Left ventricle myocardium inferior (tissue), 1 donor: ENCODE measurements at places on chromosomes 13 and 19. TPM values are rescaled to one million over a fixed set of nuclear protein-coding genes. Genes with fewer than 3 reads are reported as not detected.
A peak's percentile ranks its signal among the peaks of the same experiment; 100 is the strongest.

DNA sequence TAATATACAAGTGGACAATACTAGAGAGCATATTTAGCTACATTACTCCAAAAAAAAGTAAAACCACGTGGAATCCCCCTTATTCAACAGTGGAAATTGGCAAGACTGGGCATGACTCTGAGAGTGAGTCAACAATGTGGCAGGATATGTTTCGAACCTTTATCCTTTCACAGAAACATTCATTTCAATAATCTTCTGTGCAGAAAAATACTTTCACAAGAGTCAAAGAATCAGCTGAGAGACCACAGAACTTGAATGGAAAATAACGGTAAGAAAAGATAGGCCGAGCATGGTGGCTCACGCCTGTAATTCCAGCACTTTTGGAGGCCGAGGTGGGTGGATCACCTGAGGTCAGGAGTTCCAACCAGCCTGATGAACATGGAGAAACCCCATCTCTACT lies 25.1 kb upstream of the CD70 start:
- no peak overlapping the region for H3K4me3 ChIP-seq
- H3K27ac ChIP-seq = no peak overlapping the region
- H3K36me3 ChIP-seq = no peaks in the 10 kb centered on the region

DNA sequence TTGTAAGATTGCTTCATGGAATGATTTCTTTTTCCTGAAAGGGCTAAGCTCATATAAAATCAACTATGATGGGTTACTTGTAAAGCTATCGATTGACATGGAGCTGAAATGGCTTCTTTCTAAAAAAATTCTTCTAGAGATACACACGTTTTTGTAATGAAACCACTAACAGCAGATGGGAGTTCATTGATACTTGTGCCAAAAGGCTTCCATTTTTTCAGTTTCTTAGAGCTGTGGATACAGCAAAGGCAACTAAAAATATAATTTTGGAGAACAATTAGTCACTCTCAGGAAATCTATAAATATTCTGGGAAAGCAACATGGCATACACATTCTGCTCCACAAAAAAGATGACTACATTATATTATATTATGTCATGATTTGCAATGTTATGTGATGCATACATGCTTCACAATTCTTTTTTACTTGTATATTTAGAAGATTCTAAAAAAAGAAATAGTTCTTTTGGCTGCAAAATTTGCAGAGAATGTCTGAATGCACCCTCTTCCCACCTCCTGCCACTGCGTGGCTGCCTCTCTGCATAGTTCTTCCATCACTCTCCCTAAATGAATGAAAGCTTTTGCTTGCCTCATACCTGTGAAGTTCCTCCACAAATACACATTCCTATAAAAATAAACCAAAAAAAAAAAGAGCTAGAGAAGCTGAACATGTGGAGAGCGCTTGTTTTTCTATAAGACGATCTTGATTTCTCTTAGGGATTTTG lies 802.5 kb downstream of the EFNB2 start:
- no peaks in the 10 kb centered on the region for H3K4me1 ChIP-seq
- H3K4me3 ChIP-seq = no peak overlapping the region
- no peaks in the 10 kb centered on the region for H3K36me3 ChIP-seq
- H3K27ac ChIP-seq = no peak overlapping the region
- H3K27me3 ChIP-seq = no peaks in the 10 kb centered on the region
- no peak for DNase-seq

- H3K27ac ChIP-seq = no peak overlapping the region
- H3K27me3 ChIP-seq = no peaks in the 10 kb centered on the region
- H3K4me1 ChIP-seq = no peaks in the 10 kb centered on the region
- H3K36me3 ChIP-seq = no peaks in the 10 kb centered on the region
Observed at GRCh38 chr19:8626842-8627241, 3.6 kb upstream of the NFILZ start.

GRCh38 chr19:53394974-53395839 lies at the start of gene ZNF765:
ZNF765 (plus strand) TSS chr19:53395149; CDS start chr19:53398016, 2,867 bp downstream.
- H3K4me1 ChIP-seq = peaks cover 29% of the 10 kb centered on the region
- peaks cover under 1% of the 10 kb centered on the region for H3K27me3 ChIP-seq
- H3K27ac ChIP-seq = peak within 1 kb of the TSS; percentile 91
- H3K36me3 ChIP-seq = peaks cover 21% of the 10 kb centered on the region
- DNase-seq = peak; percentile 94

- H3K4me3 ChIP-seq = no peak overlapping the region
- H3K27ac ChIP-seq = no peak overlapping the region
- H3K27me3 ChIP-seq = peaks cover 12% of the 10 kb centered on the region
- no peaks in the 10 kb centered on the region for H3K36me3 ChIP-seq
Observed at GRCh38 chr13:31538067-31539042, 201.0 kb upstream of the RXFP2 start.

GRCh38 chr13:75506018-75506417 lies 24.0 kb upstream of the TBC1D4 start:
- no peaks in the 10 kb centered on the region for H3K4me1 ChIP-seq
- no peak for DNase-seq
- H3K4me3 ChIP-seq = no peak overlapping the region
- H3K36me3 ChIP-seq = no peaks in the 10 kb centered on the region
- H3K27ac ChIP-seq = no peak overlapping the region
- H3K27me3 ChIP-seq = no peaks in the 10 kb centered on the region

DNA sequence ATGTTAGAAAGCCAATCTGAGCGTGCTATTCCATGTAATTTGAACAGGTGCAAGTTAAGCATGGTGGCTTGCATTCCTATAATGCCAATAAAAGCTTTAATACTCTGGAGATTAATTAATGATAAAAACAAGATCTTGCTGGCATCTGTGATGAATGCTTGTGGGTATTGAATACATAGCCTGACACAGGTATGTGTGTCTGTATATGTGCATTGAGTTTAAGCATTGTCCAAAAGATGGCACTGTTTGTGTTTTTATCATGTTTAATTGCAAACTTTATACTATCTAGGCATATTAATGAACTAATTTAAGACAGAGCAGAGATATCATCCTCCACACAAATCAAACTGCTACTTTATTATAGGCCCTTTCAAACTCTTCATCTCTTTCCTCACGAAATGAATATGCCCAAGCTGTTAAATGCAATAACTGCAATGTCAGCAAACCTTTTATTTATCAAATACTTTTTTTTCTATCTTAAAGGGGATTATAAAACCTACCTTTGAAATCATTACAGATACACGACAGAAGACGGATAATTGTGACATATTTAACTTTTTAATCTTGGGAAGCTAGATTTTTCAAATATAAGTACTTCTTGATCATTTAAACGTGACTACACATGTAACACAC lies 86.5 kb downstream of the TNFSF11 start:
- no peak overlapping the region for H3K27ac ChIP-seq
- no peak for DNase-seq
- H3K4me3 ChIP-seq = no peak overlapping the region
- no peaks in the 10 kb centered on the region for H3K4me1 ChIP-seq
- H3K36me3 ChIP-seq = no peaks in the 10 kb centered on the region

- H3K27ac ChIP-seq = no peak overlapping the region
- no peak overlapping the region for H3K4me3 ChIP-seq
- H3K27me3 ChIP-seq = no peaks in the 10 kb centered on the region
- peaks cover 9% of the 10 kb centered on the region for H3K4me1 ChIP-seq
- peaks cover 47% of the 10 kb centered on the region for H3K36me3 ChIP-seq
- no peak for DNase-seq
Observed at GRCh38 chr13:95710313-95710712, 33.4 kb downstream of the DNAJC3 start.

DNA sequence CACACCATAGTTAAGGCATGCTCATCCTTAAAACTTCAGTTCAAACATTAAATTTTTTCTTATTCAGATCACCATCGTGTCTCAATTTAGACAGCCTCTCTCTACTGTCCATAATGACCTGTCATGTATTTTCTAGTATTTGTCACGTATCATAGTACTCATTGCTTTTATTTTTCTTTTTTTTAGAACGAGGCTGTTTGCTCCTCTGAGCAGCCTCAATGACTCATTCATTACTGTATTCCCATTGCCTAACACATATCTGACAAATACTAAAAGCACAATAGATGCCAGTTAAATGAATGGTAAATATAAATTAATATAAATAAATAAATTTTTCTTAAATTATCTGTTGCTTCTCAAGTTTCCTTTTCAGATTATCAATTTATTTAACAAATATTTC lies 245.5 kb downstream of the TUBA3C start:
- no peak for DNase-seq
- peaks cover 12% of the 10 kb centered on the region for H3K27me3 ChIP-seq
- no peak overlapping the region for H3K27ac ChIP-seq
- no peaks in the 10 kb centered on the region for H3K4me1 ChIP-seq

DNA sequence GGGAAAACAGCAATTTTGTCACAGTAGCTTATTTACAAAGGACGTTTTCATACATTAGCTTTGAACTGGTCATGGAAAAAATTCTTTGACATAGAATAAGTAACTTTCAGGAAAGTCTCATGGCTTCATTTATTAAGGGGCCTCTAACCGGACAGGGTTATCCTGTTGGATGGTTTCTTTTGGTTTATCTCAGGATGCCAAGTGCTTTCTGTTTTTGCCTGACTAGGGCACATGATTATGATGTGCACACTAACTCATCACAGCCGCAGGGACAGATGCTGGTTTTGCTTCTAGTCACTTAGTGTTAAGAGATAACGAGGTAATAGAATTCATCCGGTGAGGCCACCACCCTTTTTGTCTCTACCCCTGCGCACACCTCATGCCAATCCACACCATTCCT lies 53.0 kb downstream of the TGDS start:
- H3K27me3 ChIP-seq = no peaks in the 10 kb centered on the region
- H3K27ac ChIP-seq = no peak overlapping the region
- DNase-seq = no peak

GRCh38 chr13:44158881-44159632 lies 214.6 kb upstream of the SERP2 start:
- H3K27ac ChIP-seq = peak overlapping the region; percentile 17
- H3K4me3 ChIP-seq = no peak overlapping the region
- DNase-seq = no peak

GRCh38 chr19:46366620-46367292 lies 19.9 kb downstream of the PPP5C start:
- H3K27ac ChIP-seq = peak overlapping the region; percentile 48
- no peak for DNase-seq
- H3K4me1 ChIP-seq = peaks cover 38% of the 10 kb centered on the region

DNA sequence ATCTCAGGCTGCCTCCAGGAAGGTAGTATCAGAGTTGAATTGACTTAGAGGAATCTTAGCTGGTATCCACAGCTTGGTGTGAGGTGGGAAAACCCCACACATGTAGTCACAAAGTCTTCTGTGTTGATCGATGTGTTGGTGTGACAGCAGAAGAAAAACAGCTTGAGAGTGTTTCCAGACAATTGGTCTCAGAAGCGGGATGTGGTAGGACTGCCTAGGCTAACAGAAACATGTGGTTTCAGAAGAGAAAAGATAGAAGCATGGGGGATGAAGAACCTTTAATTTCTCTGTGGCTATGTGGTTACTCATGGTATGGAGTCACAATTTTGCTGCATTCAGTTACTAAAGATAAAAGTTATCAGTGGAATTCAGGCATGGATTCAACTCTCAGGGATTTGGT lies 134.7 kb upstream of the SLITRK5 start:
- H3K4me3 ChIP-seq = no peak overlapping the region
- H3K27ac ChIP-seq = no peak overlapping the region
- H3K4me1 ChIP-seq = no peaks in the 10 kb centered on the region
- no peaks in the 10 kb centered on the region for H3K36me3 ChIP-seq
- DNase-seq = no peak

GRCh38 chr13:30453727-30454126 lies 12.0 kb downstream of the HMGB1 start:
- peaks cover 4% of the 10 kb centered on the region for H3K36me3 ChIP-seq
- H3K27ac ChIP-seq = no peak overlapping the region
- H3K27me3 ChIP-seq = no peaks in the 10 kb centered on the region
- DNase-seq = no peak
- no peaks in the 10 kb centered on the region for H3K4me1 ChIP-seq

- H3K36me3 ChIP-seq = no peaks in the 10 kb centered on the region
- H3K27me3 ChIP-seq = peaks cover 70% of the 10 kb centered on the region
Observed at GRCh38 chr19:31513841-31514240, 164.6 kb upstream of the TSHZ3 start.

Gene LILRA2
- total RNA-seq = 1.6 TPM

Gene SYNGR4
- not detected for total RNA-seq

Gene PSG4
- not detected for total RNA-seq

Gene URAD
- not detected for total RNA-seq

Gene ANKRD24
- 0.22 TPM for total RNA-seq

Gene IZUMO1
- 0.60 TPM for total RNA-seq

Gene TSSK6
- 0.77 TPM for total RNA-seq

Gene ZNF844
- 16.4 TPM for total RNA-seq

Gene HCN2
- 21.9 TPM for total RNA-seq

Gene MRPS12
- total RNA-seq = 67.6 TPM

Gene KLF2
- total RNA-seq = 65.2 TPM

Gene KLK3
- not detected for total RNA-seq
